ENCODE measurements at places on chromosomes 3 and 15. TPM values are rescaled to one million over a fixed set of nuclear protein-coding genes. Genes with fewer than 3 reads are reported as not detected.

PRR23E gene
- total RNA-seq: not detected

GOLGA8T gene
- not detected for total RNA-seq

TMEM212 gene
- not detected for total RNA-seq

THOC7 gene
- 74.8 TPM for total RNA-seq

ZNF660 gene
- 0.39 TPM for total RNA-seq

ZNF662 gene
- 0.86 TPM for total RNA-seq

TRAK1 gene
- 109 TPM for total RNA-seq

CD96 gene
- total RNA-seq: not detected

C3orf85 gene
- total RNA-seq: not detected

MUSTN1 gene
- 2,149 TPM for total RNA-seq

IMPG2 gene
- 0.13 TPM for total RNA-seq

GOLGA8J gene
- total RNA-seq: not detected

TM4SF1 gene
- total RNA-seq: 38.8 TPM

HTR3E gene
- not detected for total RNA-seq

SCN5A gene
- 2.8 TPM for total RNA-seq

CPA3 gene
- not detected for total RNA-seq

CD86 gene
- total RNA-seq: 1.5 TPM

ITGA11 gene
- total RNA-seq: 1.6 TPM

SPPL2A gene
- total RNA-seq: 774 TPM

ANKRD34C gene
- not detected for total RNA-seq

THRB gene
- total RNA-seq: 25.2 TPM

ERICH6 gene
- total RNA-seq: not detected

ARPP21 gene
- total RNA-seq: 58.7 TPM

GPR27 gene
- 0.39 TPM for total RNA-seq

PLSCR4 gene
- 12.3 TPM for total RNA-seq

MESP2 gene
- not detected for total RNA-seq

VEPH1 gene
- not detected for total RNA-seq

SIDT1 gene
- total RNA-seq: 0.19 TPM

TRPM1 gene
- total RNA-seq: not detected

ADCY5 gene
- 4.6 TPM for total RNA-seq

HMG20A gene
- total RNA-seq: 17.7 TPM

EPHB1 gene
- 1.00 TPM for total RNA-seq

UQCRC1 gene
- 726 TPM for total RNA-seq

LMAN1L gene
- total RNA-seq: not detected

FYCO1 gene
- total RNA-seq: 99.8 TPM

HDAC11 gene
- total RNA-seq: 16.7 TPM

CLDN16 gene
- total RNA-seq: not detected

SLC28A2 gene
- total RNA-seq: not detected

LTK gene
- not detected for total RNA-seq

ITPKA gene
- 12.4 TPM for total RNA-seq

ARNT2 gene
- 4.1 TPM for total RNA-seq

IL5RA gene
- total RNA-seq: not detected

SH2D7 gene
- not detected for total RNA-seq

TGM5 gene
- not detected for total RNA-seq

ANKRD63 gene
- total RNA-seq: not detected

WNT5A gene
- 2.0 TPM for total RNA-seq

TPRG1 gene
- total RNA-seq: 2.8 TPM

CLCN2 gene
- total RNA-seq: 1.1 TPM

GOLGA6B gene
- total RNA-seq: not detected

KIF23 gene
- total RNA-seq: 0.81 TPM

REC114 gene
- not detected for total RNA-seq

Measured in gastrocnemius medialis (tissue), 4 donors.